ENCODE measurements at places on chromosomes 5 and 9.

DNA sequence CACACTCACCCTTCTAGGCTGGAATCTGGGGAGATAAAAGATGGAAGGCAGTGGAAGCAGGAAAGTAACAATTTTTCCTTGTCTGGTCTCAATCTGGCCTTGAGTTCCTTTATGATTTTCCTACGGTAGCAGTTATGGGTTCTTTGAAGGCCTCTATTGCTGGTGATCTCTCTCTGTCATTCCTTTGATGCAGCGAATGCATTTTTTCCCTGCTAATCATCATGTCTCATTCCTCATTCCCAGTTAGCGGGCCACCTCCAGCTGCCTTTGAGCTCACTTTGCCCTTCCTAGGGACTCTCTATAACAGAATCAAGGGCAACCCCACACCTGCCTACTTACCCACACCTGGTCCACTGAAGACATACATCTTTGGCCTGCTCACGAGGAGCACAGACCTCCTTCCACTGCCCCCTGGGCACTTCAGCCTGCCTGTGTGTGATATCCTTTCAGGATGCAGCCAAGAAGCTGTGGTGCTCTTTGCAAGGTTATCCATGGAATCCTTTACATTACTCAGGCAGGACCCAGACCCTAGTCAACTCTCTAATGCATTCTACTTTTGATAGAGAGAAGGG, 191.7 kb downstream of the DRD1 start:
- no peak for DNase-seq

DNA sequence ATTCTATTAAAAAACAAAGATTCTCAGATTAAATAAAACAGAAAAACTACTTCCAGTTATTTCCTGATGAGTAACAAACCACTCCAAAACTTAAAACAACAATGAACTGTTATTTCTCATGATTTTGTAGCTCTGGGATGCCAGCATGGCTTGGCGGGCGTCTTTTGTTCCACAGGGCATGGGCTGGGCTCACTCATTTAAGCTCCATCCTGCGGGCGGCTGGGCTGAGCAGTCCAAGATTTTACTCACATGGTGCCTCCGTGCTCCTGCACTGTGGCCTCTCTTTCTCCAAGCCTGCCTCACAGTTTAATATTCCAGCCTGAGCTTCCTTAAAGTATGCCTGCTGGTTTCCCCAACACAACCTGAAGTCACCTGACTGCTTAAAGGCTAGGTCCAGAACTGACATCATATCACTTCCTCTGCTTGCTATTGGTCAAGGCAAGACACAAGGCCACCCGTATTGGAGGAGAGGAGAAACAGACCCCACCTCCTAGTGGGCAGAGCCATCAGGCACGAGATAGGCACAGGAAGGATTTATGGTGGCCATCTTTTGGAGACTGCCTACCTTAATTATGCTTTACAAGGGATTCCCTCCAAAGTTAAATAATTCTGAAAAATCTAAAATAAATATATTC, 41.6 kb upstream of the ZBTB43 start:
- no peak for DNase-seq

DNA sequence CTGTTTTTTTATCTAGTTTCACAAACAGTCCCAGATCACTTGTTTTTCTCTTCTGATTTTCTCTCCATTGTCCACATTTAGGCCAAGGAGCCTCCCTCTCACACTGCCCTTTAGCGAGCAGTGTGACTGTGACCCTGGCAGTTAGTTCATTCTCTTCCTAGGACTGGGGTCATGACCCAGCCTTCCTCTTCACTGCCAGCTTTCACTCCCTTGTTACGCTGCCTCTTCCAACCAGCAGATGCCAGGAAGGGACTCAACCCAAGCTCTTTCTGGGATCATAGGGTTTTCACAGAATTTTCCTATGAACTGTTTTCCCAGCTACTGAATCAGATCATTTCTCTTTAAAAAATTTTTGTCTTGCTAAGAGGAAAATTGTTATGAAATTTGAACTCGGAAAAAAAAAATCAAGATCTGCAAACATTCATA, 70.9 kb downstream of the LMNB1 start:
- DNase-seq: no peak

- DNase-seq: no peak
Measured at GRCh38 chr9:70324963-70325362, 66.2 kb downstream of the SMC5 start.

GRCh38 chr9:3181049-3181953, 337.4 kb upstream of the PUM3 start:
- DNase-seq: peak; percentile 6

Measured in stimulated activated CD4-positive, alpha-beta T cell treated with anti-CD3 and anti-CD28 coated beads, Interleukin-12 subunit alpha, Interleukin-12 subunit beta, amount 100 ng/mL, for 24 hours (primary cell).